ENCODE measurements at places on chromosomes 3 and 15. TPM values are rescaled to one million over a fixed set of nuclear protein-coding genes. Genes with fewer than 3 reads are reported as not detected.

DNA sequence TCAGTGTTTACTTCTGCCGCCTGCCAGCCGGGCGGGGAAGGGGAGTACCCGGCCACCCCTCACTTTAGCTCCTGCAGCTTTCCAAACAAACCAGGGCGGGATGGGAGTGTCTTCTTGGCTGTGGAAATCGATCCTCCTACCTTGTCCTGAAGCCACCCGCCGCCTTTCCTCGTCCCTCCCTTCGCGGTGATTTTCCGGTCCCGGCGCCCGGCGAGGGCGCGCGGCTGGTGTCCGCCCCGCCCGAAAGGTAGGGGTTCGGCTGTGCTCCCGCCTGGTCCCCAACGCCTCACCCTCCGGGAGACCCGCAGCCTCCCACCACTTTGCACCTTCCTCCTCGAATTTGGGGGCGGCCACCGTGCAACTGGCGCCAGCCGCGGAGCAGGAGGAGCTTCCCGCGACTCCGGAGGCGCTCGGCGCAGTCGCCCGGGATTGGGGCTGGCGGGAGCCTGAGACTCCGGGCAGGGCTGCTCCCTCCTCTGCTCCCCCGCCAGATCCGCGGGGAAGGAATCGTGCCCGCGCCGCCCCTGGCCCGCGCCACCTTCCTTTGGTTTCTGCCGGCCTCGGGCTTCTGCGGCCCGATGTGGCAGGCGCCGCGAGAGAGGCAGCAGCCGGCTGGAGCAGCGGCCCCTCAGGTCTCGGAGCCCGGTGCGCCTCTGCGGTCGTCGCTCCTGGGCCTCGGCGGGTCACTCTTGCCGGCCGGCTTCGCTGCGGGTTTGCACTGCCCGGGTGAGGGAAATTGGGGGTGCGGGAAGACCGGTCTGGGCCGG is 30.7 kb upstream of the ST3GAL6 start:
- DNase-seq = no peak

DNA sequence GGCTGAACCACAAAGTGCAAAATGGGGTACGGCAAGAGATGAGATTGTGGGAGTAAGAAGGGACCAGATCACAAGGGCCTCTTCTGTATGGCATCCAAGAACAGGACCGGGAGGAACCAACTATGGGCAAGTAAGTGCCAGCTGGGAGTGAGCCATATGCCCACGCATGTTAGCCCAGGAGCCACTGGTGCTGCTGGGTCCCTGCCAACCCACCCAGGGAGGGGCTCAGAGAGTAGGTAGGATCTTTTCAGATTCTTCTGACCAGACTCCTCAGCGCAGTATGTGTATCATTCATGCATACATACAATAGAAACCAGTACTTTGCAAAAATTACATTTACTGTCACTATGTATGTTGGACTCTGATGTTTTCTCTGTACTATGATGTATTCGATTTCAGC is 54.0 kb downstream of the RAB11A start:
- DNase-seq = no peak

The CHRFAM7A gene
- total RNA-seq = 4.7 TPM

DNA sequence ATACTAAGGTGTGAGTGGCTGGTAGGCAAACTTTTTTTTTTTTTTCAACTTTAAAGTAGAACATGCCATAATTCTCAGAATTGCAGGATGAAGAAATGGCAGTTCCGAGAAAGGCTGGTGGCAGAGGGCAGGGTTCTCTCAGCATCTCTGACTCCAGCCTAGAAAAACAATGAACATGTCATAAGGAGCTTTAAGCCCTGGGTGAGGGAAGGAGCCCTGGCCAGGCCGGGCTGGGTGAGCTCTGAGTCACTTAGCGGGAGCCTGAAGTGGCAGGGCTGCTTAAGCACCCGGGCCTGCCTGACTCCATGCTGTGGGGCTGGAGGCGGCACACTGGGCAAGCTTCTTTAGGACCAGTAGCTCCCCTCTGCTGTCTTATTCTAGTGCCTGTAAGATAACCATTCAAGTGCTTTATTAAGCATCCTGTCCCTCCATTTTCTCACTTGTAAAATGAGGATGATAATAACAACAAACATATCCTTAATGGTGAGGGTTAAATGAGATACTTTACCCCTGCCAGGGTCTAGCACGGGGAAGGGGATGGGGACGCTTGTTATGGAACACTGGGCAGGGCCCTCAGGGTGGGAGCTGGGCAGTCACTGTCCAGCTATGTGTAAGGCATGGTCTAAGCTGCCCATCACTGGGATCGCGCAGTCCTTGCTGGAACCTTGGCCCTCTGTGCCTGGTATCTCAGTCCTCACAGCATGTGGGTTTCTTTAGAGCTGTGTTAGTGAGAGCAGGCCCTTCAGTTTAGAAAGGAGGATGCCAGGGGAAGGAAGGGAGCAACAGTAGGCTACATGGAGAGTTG is 18.4 kb downstream of the SMAD6 start:
- peak; percentile 87 for DNase-seq

The CHRNA7 gene
- total RNA-seq = 0.52 TPM

The LRTM1 gene
- not detected for total RNA-seq
